ENCODE measurements at places on chromosomes 13 and 19.

GRCh38 chr13:29805994-29806979, 44.1 kb downstream of the UBL3 start:
- H3K36me3 ChIP-seq: no peaks in the 10 kb centered on the region
- no peak for DNase-seq
- no peak overlapping the region for H3K27ac ChIP-seq
- peaks cover 11% of the 10 kb centered on the region for H3K4me1 ChIP-seq
- no peaks in the 10 kb centered on the region for H3K27me3 ChIP-seq

DNA sequence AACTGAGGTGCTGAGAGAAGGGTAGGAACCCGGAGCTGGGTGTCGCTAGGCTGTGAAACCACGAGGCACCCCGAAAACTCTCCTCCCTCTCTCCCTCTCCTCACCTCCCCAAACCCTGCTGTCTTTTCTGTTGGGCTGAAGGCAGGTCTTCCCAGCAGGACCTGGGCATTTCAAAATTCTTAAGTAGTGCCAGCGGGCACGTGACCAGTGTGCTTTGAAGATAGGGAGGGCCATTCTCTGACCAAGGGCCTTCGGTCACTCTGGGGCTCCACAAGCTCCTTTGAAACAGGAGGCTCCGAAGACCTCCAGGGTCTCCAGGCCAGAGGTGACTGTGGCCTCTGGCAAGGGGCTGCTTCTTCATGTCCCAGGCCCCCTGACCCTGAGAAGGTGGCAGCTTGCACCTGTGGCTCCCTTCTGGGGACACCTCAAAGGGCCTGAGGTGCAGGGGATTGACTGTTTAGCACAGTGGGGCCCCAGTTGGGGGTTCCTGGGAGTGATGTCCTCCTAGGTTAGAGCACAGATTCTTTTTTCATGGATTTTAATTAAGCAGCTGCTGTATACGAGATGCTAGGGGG, 48.3 kb downstream of the DNM2 start:
- H3K27ac ChIP-seq: no peak overlapping the region
- no peak overlapping the region for H3K4me3 ChIP-seq
- H3K27me3 ChIP-seq: peaks cover 9% of the 10 kb centered on the region
- no peak for DNase-seq

DNA sequence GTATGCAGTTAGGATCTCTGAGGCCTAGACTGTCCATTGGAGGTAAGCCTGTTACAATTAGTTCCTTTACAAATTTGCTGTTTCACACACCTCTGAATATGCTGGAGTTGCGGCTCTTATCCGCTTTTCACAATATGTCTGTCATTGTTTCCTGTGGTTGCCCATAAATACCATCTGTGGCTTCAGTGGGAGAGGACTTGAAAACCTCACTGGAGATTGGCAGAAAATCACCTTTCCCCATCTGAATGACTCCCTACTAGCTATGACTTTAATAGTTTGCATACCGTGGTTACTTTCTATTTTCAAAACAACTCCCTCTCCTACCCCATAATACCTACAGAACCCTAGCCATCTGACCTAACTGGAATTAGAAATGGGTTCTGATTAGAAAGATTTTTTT, 454.3 kb downstream of the PCDH17 start:
- peaks cover 5% of the 10 kb centered on the region for H3K4me1 ChIP-seq
- no peak overlapping the region for H3K4me3 ChIP-seq
- no peaks in the 10 kb centered on the region for H3K36me3 ChIP-seq
- DNase-seq: no peak
- no peak overlapping the region for H3K27ac ChIP-seq
- no peaks in the 10 kb centered on the region for H3K27me3 ChIP-seq

DNA sequence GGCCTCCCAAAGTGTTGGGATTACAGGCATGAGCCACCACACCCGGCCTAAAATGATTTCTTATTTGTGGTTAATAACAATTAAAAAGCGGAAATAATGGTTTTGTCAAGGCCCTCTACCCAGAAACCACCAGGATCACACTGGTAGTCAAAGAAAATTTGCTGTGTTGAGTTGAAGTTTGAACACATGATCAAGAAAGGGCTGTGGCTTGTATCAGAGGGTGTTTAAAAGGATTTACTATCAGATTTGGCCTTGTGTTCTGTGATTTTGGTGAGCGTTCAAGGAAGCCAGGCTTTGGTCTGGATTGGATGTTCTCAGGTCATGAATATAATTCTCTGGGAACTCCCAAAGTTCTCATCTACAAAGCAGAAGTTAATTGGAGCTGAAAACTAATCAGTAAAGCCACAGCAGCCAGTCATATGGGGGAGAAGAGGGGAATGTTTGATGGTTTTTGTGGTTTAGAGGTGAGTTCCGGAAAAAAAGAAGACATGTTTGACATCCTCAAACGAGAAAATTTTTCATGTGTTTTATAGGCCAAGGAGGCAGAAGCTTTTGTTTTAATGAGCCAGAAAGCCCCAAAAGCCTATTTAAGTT, 10.6 kb upstream of the ZNF556 start:
- H3K27ac ChIP-seq: no peak overlapping the region
- no peak overlapping the region for H3K4me3 ChIP-seq
- peaks cover 52% of the 10 kb centered on the region for H3K36me3 ChIP-seq
- no peak for DNase-seq

DNA sequence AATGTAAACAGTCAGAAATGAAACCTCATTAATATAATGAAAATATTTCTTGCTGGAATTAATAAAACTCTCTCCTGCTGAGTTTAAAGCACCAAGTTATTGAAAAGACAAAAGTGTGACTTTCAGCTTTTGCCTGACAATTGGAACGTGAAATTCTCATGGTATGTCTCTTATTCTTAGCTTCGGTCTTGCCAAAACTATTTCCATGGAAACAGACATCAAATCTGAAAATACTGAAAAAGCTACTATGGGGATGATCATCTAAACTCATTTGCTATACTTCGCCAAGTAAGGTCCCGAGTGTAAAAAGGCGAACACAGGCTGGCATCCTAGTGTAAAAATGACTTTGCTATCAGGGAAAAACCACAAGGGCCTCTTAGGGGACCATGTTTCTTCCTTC, 22.8 kb downstream of the HTR2A start:
- H3K36me3 ChIP-seq: no peaks in the 10 kb centered on the region
- H3K4me1 ChIP-seq: peaks cover 4% of the 10 kb centered on the region
- no peak overlapping the region for H3K4me3 ChIP-seq
- no peak overlapping the region for H3K27ac ChIP-seq
- no peaks in the 10 kb centered on the region for H3K27me3 ChIP-seq
